Calu3 (cell line): ENCODE measurements at places on chromosomes 7 and 10. TPM values are rescaled to one million over a fixed set of nuclear protein-coding genes. Genes with fewer than 3 reads are reported as not detected.
A peak's percentile ranks its signal among the peaks of the same experiment; 100 is the strongest.

DNA sequence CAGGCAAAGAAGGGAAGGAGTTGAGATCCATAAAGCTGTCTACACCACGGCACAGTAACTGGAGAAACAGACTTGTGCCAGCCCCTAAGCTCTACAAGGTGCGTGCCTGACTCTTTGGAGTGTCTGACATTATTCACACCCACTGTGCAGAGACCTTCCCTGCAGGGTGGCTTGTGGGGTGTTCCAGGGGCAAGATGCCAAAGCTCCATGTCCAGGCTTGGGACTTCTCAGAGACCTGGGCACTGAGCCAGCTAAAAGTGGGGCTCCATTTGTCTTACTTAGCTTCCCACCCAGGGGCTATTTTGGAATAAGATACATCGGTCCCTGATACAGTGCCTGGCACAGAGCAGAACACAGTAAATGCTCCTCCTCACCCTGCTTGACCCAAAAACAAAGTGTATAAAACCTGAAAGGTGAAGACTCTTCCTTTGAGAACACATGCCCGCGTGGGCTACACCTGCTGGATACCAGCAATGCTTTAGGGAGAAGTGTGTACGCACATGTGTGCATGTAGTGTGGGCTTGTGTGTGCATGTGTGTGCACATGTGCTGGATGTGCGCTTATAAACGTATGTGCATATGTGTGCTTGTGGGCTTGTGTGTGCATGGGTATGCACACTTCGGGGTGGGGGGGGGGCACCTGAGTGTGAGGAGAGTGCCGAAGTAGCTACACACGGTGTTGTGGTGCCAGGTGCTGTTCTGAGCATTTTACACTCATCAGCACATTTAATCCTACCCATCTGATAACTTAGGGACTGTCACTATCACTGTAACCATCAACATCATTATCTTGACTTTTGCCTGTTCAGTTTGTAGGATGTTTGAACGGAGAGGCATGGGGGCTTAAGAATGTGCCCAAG is 143.0 kb downstream of the ARHGAP22 start:
- DNase-seq = no peak

GRCh38 chr10:58641095-58641531 is 128.4 kb downstream of the BICC1 start:
- peak; percentile 46 for DNase-seq

DNA sequence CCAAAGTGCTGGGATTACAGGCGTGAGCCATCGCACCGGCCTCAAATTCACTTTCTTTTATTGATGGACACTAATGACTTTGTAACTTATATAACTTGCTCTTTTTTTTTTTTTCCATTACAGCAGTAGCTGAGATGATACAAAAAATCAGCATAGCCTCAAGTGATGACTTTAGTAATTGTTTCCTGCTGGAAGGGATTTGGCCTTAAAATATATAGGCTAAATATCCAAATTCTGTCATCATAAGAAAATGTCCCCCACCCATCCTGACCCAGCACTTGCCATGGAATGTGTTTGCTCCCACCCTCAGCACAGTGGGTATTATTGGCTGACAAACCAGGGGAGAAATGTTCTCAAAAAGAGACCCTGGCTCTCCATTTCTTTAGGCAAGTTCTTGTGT is 1264.1 kb upstream of the AUTS2 start:
- DNase-seq = no peak

- DNase-seq = no peak
These were observed 97.5 kb upstream of the MGMT start for GRCh38 chr10:129369566-129369965.

DNA sequence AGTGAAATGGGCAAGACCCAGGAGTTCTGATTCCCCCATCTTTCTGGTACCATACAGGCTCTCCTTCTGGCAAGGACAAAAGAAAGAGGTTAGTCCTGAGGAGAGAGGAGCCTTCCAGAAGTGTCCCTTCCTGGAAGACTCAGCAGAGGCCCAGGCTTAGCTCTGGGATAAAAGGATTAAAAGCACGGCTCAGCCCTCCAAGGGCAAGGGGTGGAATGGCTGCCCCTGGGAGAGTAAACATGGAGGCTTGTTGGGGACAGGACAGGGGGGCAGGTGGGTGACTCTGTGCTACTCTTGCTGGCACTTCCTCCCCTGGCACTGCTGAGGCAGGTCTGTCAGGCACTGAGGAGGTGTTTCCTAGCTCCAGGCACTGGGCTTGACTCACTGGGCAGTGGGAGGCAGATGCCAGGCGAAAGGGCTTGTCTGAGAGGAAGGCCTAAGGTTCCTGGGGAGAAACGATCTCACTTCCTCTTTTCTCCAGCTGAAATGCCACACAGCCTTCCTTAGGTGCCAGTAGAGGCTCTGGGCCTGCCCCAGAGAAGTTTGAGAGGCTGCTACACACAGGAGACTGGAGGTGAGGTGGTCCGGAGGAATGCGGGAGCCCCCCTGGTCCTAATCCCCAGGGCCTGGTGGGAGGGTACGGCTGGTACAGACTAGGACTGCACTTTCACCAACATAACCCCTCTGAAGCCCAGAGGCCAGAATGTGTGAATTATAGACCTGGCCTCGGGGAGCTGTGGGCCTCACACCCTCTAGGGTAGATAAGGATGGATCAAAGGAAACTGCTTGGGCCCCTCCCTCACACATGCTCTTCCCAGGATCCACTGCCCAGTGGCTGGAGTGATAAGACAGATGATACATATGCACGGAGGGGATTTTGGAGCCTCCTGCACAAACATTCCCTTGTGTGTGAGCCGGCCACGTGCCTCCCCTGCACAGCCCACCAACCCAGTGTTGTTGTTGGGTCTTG is 63.2 kb upstream of the PODXL start:
- DNase-seq = no peak

DNA sequence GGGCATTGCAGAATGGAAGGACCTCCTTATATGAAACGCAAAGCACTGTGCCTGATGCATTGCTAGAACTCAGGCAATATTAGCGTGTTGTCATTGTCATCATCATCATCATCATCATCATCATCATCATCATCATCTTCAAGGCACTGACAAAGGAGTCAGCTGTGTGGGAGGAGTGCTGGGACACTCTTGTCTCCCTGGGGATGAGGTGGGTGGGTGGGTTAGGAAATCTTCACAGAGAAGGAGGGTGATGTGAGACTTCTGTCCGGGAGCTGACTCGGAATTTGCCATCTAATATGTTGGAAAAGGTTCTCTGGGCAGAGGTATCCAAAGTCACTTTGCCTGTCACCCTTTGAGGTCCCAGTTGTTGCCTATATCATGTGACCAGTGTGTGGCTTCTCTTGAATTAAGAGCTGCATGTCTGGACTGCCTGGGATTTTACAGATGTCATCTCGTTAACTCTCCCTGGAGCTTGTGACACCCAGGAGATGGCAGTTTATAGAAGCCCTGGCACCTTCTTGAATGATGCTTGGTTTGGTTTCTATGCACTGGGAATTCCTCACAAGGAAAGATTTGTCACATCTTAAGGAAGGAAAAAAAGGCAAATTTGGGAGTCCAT is 7.1 kb downstream of the HTRA1 start:
- no peak for DNase-seq

- no peak for DNase-seq
These were observed 67.0 kb downstream of the MAP3K8 start for GRCh38 chr10:30500963-30501504.

GRCh38 chr7:111639934-111640333 is 77.6 kb upstream of the IMMP2L start:
- DNase-seq = no peak

DNA sequence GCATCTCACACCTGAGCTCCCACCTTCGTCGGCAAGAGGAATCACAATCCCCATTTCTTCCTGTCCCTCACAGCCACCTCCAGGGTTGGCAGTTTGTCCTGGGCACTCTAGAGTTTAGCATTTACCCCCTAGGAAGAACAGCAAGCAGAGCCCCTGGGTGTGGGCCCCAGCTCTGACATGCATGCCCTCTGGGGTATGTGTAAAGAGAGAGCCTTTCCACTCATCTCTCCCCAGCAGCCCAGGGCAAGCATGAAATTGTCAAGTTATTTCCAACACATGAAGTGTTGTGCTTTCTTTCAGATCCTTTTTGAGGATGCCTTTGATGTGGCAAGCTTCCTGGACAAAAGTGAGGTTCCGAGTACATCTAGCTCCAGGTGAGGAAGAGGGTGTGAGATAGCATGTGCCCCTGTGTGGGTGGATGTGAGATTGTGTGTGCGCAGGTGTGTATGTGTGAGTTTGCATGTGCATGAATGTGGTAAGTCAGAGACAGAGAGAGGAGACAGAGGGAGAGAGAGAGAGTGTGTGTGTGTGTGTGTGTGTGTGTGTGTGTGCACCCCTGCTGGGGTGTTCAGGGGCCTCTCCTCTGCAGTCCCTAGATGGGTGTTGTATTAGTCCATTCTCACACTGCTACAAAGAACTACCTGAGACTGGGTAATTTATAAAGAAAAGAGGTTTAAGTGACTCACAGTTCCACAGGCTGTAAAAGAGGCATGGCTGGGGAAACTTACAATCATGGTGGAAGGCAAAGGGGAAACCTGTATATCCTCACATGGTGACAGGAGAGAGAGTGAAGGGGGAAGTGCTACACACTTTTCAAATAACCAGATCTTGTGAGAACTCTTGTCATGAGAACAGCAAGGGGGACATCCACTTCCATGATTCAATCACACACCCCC is 18.1 kb downstream of the STRA8 start:
- DNase-seq = no peak

- no peak for DNase-seq
These were observed 53.9 kb upstream of the ARL4A start for GRCh38 chr7:12633582-12633981.

DNA sequence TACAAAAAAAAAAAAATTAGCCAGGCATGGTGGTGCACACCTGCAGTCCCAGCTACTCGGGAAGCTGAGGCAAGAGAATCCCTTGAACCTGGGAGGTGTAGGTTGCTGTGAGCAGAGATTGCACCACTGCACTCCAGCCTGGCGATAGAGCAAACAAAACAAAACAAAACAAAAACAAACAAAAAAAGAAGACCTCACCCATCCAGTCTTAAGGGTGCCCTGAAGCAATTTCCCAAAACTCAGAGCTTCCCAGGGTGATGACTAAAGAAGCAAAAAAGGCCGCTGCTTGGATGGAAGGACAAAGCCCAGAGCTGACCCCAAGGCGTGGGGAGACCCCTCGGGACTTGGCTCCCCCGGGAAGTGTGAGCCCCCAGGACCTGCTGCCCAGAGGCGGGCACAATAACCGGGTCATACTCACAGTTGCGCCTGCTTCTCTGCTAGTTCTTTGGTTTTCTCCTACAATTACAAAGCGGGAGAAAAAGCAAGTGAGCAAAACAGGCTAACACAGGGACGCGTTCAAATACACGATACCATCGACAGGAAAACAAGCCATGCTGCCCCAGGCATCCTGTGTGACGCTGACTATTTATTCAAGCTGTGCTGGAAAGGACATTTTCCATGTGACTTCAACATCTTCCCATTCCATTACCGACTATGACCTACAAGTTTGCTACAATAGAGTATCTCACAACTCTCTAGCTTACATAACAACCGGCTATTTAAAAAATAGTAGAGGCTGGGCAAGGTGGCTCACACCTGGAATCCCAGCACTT is 29.9 kb downstream of the PAPOLB start:
- DNase-seq = no peak

GRCh38 chr7:28953633-28954032 is 4.5 kb downstream of the TRIL start:
- DNase-seq = no peak

DNA sequence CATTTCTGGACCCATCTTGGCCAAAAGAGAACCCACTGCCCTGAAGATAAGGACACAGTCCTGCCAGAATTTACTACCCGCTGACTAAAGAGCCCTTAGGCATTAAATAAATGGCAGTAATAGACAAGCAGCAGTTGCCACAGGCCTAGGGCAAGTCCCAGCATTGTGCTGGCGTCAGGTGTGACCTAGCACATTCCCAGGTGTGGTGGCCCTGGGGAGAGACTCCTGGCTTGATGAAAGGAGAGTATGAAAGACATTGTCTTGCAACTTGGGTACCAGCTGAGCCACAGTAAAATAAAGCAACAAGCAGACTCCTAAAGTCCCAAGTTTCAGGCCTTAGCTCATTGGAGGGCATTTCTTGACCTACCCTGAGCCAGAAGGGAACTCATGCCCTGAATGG is 715.7 kb upstream of the SORCS1 start:
- no peak for DNase-seq

DNA sequence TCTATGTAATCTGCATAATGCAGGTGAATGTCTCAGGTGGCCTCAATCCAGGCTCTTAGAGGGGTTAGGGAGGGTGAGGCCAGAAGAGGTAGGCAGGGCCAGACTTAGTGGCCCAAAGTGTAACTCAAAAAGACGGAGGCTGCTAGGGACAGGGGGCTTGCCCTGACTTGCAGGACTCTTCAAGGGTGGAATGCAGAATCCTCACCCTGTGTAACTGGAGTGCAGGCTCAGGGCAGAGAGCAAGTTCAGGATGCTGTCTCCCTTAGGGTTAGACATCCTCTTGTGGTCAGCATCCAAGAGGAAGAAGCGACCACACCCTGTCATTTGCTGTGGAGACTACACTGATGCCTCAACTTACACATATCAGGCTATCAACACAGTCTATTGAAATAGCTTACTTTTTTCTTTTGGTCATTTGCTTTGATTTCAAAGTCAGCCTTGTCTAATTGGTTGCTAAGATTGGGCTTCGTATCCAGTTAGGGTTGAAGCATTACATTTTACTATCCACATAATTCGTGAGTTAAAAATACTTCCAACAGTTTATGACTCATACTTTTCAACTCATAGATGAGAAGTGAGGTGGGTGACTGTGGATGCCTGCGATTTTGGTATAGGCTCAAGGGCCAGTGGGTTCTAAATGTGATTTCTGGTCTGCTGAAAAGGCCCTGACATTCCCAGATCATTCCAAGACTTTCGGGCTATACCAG is 563.6 kb downstream of the SUGCT start:
- DNase-seq = no peak

GRCh38 chr10:100184840-100185239 is 989 bp downstream of the ERLIN1 start:
- no peak for DNase-seq

GRCh38 chr10:51214207-51215196 is 140.2 kb downstream of the PRKG1 start:
- DNase-seq = no peak

DNA sequence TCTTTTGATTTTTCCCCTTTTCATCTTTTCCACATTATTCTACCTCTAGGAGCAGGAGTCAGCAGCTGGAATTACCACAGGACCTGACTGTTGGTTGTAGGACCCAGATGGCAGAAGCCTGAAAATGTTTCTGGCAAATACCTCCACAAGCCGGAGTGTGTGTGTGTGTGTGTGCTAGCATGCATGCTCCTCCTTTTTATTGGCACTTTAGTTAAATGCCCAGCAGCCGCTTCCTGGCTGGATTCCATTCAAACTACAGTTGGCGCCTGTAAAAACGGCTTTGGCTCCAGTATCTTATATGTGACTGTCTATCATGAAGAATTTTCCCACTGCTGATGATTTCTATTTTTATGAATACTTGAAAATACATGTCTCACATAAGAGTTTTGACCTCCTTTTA is 319.7 kb upstream of the SP4 start:
- no peak for DNase-seq

GRCh38 chr7:134752006-134752760 is 27.3 kb upstream of the CALD1 start:
- no peak for DNase-seq

The ITIH5 gene
- 2.0 and 5.2 TPM in 2 replicates for total RNA-seq

The CYP3A5 gene
- total RNA-seq = 44.9 and 70.7 TPM in 2 replicates

The ABI1 gene
- 61.9 and 65.3 TPM in 2 replicates for total RNA-seq

The HOXA1 gene
- 0.24 and 0.44 TPM in 2 replicates for total RNA-seq

The GPC2 gene
- 3.2 and 3.6 TPM in 2 replicates for total RNA-seq

The CTAGE8 gene
- total RNA-seq = 3.9 and 4.3 TPM in 2 replicates

The ZNF425 gene
- 1.0 and 1.5 TPM in 2 replicates for total RNA-seq

The CLRN3 gene
- total RNA-seq = 0.52 and 0.76 TPM in 2 replicates

The AKR1C4 gene
- 0.40 and 0.76 TPM in 2 replicates for total RNA-seq

The SSC4D gene
- total RNA-seq = 0.51 TPM in 1 of 2 replicates, not detected in the other

The WDFY4 gene
- total RNA-seq = not detected in 2 replicates

The RBP4 gene
- total RNA-seq = 1.5 and 2.6 TPM in 2 replicates

The ZNF117 gene
- total RNA-seq = 2.4 and 2.5 TPM in 2 replicates
